ENCODE measurements at places on chromosomes 5 and 9. TPM values are rescaled to one million over a fixed set of nuclear protein-coding genes. Genes with fewer than 3 reads are reported as not detected.

SLC27A6 gene
- total RNA-seq: not detected

ZDHHC11 gene
- 6.2 TPM for total RNA-seq

MBLAC2 gene
- total RNA-seq: 3.5 TPM

MOB3B gene
- total RNA-seq: 0.38 TPM

PCDHGA7 gene
- not detected for total RNA-seq

NTNG2 gene
- 1.4 TPM for total RNA-seq

SLCO4C1 gene
- 0.31 TPM for total RNA-seq

TYRP1 gene
- total RNA-seq: not detected

ACTBL2 gene
- total RNA-seq: not detected
